ENCODE measurements at places on chromosomes 2 and 18.

GRCh38 chr18:51168026-51168742 is 29.3 kb downstream of the MEX3C start:
- DNase-seq = peak; percentile 80

GRCh38 chr2:60351802-60352201 is 201.7 kb downstream of the BCL11A start:
- DNase-seq = no peak

DNA sequence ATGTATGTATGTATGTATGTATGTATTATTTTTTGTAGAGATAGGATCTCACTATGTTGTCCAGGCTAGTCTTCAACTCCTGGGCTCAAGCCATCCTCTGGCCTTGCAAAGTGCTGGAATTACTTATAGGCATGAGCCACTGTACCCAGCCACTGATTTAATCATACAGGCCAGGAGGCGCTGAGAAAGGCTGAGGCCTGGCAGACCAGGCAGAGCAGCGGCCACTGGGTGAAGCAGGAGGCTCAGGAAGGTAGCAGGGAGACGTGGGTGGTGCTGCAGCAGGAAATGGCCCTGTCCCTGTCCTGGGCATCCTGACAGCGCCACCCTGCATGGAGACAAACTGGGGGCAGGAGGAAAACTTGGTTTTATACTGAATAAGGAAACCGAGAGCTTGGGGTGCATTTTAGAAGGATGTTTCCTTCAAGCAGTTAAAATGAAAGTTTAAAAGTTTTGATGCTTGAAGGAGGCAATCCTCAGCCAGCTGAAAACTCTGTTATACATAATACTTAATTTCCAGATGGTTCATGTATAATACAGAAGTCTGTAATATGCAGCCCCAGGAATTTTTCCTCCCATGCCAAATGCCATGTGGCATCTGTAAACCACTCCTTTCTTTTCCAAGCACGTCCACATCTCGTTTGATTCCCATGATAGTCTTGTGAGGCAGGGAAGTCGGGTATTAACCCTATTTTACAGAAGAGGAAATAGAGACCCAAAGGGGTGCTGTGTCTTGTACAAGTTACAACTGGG is 182.4 kb downstream of the CELF4 start:
- DNase-seq = peak; percentile 36

DNA sequence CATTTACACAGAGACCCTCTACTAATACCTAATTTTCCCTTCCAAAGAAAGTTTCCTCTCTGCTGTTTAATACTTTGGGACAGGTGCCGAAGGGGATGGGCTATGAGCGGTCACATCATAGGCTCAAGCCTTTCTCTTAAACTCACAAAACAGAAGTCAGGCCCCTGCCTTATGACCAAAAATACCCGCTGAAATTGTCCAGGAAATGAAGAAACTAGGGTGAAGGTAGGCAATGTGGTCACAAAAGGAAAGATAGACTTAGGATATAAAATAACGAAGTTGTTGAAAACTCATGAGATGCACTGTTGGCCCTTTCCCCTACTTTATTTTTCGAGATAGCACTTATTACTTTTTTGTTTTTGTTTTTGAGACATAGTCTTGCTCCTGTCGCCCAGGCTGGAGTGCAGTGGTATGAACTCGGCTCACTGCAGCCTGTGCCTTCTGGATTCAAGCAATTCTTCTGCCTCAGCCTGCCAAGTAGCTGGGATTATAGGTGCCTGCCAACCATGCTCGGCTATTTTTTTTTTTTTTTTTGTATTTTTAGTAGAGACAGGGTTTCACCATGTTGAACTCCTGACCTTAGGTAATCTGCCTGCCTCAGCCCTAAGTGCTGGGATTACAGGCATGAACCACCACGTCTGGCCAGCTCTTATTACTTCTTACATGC is 16.3 kb downstream of the SLC8A1 start:
- DNase-seq = no peak

GRCh38 chr2:120765678-120766469 is 30.2 kb downstream of the GLI2 start:
- peak; percentile 81 for DNase-seq

DNA sequence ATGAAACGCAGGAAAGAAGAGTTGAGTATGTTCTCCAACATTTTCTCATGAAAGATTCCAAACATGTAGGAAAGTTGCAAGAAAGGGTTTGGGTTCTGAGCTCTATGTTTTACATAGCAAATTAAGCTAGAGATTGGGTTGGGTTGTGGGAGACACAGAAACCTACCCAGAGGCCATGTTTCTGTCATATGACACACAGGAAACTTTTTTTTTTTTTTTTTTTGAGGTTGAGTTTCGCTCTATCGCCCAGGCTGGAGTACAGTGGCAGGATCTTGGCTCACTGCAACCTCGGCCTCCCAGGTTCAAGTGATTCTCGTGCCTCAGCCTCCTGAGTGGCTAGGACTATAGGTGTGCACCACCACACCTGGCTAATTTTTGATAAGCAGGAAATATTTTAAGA is 57.6 kb downstream of the DOCK10 start:
- DNase-seq = no peak

DNA sequence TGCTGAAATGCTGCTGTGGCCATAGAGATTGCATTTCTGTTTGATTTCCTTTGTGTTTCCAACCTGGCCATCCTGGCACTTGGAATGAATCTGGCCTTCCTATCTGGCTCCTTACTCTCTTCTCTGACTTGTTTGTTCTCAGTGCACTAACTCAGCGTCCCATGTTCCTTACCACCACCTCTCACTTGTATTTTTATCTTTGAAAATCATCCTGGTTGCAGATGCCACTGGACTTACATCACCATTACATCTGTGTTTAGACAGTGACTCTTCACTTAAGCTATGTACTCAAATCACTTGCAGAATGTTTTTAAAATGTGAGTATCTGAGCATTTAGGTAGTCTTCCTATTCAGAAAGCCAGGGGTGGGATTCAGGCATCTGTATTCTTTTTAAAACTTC is 239.5 kb downstream of the WDR7 start:
- no peak for DNase-seq

GRCh38 chr2:222299906-222300725 is 1.3 kb upstream of the PAX3 start:
- no peak for DNase-seq

DNA sequence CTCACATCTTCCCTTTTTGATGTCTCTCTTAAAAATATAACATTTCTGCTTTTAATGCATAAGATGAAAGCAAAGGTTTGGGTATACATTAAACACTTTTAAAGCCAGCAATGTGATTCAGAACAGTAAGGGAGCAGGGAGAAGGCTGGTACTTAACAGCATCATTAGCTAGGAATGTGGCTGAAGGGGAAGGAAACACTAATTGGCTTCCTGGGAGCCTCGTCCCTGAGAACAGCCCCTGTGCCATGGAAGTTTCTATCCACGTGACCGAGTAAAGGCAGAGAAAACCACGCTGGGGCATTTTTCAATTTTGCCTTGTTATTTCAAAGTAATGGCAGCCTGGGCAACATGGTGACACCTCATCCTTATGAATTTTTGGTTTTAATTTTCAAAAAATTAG is 109.2 kb upstream of the GPC1 start:
- peak; percentile 30 for DNase-seq

DNA sequence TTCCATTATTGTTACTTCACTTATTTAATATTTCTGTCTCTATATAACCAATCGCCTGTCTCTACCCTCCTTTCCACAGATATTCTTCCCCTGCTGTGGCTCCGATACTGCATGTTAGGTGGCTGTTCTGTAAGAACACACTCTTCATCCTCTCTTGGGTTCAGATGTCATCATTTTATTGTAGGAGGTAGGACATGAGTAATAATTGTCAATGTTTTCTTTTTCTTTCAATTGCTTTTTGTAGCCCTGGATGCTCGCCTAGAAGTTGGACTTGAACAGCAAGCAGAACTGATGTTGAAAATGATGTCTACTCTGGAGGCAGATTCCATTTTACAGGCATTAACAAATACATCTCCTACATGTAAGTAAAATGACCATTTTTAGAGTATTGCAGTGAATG is 128.6 kb downstream of the BIRC6 start:
- no peak for DNase-seq

DNA sequence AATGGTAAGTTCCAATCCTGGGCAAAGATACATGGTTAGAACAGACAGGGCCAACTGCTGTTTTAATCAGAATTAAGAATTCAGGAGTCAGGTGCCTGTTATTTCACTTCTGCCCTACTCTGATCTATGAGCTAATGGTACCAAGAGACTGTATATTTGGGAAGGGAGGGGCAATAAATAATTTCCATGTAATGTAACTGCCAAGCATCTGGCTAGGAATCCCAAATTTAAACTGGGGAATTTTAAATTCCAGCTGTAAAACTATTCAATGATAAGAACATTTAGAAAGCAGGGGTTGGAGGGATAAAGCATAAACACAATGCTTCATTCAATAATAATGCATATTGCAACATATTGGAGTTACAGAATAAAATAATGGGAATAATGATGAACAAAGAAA is 49.7 kb downstream of the SCN7A start:
- DNase-seq = no peak

DNA sequence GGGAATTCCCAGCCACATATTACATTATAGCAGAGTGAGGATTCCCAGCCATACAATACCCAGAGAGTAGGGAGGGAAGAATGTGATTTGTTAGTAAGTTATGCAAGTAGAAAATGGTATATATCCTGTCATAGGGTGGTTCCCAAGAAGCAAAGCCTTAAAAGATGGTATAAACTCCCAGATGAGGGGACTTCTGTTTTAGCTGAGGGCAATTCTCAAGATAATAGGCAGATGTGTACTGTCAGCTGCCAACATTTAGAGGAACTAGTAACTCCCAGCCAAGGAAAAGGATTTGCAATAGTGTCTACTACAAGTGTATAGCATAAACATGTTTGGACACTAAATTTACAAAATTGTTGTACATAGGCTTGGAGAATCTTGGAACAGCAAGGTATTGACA is 86.5 kb downstream of the XDH start:
- no peak for DNase-seq

DNA sequence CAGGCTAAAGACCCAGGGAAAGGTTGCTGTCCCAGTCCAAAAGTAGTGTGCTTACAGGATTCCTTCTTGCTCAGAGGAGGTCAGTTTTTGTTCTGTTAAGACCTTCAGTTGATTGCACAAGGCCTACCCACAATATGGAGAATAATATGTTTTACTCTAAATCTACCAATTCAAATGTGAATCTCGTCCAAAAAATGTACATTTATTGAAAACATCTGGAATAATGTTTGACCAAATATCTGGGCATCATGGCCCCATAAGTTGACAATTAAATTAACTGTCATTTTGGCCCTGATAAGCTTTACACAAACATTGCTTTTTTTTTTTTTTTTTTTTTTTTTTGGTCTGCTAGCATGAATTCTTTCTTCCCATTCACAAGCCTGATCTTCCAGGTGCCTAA is 109.8 kb downstream of the CCDC178 start:
- DNase-seq = no peak

DNA sequence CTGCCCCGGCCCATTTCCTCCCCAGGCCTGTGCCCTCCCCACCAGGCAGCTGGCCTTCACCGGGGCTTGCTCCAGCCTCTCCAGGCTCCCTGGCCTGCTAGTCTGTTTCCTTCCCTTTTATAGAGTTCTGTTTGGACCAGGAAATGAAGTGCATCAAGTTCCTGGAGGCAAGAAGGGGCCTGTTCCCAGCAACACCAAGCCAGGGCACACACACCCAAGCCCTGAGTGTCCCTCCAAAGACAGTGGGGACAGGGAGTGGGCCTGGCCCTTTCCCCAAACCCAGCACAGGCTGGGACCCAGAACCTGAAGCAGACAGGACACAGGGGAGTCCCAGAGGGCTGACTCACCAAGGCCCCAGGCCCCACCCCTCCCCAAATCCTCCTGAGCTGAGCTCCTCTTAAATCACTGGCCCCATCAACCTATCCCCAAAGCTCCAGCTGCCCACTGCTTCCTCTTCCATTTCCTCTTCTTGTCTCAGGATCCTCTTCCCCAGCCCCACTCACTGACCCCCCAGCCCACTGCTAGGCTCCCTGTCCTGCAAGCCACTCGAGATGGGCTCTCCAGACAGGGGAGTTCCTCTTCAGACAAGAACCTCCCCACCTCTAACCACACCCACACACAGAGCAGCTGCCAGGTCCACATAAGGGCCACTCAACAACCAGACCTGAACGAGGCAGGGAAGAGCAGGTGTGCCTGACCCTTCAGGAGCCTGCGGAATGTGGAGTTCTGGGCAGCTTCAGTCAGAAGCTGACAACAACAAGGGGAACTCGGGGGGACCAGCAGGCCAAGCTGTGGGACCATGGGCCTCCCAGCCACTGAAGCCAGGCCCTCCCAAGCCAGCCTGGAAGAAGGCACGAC is 74.2 kb downstream of the TNS1 start:
- no peak for DNase-seq

DNA sequence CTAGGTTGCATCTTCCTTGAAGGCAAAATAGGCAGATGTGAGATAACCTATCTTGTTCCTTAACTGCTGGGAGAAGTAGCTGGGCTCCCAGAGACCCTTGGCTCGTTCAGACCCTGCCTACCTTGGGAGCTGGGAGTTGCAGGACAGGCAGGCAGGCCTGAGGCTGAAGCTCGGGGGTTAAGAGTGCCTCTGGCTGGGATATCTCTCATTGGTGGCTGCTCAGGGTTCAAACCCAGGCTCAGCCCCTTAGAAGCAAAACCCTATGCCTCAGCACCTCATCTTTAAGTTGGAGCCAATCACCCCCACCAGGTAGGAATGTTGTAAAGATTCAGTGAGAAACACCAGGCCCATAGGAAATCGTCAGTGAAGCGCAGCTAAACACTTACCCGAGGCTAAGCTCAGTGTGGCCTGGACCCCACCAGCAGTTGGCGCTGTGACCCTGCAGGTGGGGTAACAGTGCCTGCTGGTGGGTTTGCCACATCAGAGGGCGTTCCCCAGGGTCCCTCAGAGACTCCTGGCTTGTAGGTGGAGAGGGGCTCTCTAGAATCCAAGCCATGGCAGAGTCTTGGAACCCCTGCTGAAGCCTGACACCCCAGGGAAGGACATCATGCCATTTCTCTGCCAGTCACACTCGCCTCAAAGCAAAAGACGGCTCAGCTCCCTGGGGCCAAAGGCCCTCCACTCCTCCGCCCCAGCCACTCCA is 54.6 kb upstream of the GPR17 start:
- peak; percentile 92 for DNase-seq

- no peak for DNase-seq
These were observed 260.5 kb downstream of the DYSF start for GRCh38 chr2:71713581-71714580.

- no peak for DNase-seq
These were observed 212.4 kb downstream of the SLC4A10 start for GRCh38 chr2:161836664-161837063.

DNA sequence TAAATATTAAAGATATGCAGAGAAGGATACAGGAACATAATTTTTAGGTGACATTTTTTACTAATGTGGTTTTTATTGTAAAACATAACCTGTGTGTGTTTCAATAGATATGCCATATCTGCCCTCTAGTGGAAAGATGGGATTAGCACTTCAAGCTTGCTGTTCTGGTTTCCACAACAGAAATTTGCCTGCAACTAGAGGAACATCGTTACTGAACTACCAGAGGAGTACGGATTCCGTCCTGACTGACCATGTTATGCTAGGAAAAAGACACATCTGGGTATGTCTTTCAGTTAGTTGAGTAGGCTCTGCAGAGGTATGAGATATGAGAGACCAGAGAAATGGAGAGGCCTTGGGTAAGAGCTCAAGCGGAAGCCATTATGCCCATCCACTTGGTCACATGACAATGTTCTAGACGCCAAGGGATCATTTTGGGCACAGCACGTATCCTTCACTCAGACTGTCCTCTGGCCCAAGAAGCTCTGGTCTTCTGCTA is 104.9 kb downstream of the MBD2 start:
- peak; percentile 27 for DNase-seq

- no peak for DNase-seq
These were observed 40.8 kb upstream of the MYO1B start for GRCh38 chr2:191204433-191204832.
